ENCODE measurements at places on chromosomes 1 and 21.

DNA sequence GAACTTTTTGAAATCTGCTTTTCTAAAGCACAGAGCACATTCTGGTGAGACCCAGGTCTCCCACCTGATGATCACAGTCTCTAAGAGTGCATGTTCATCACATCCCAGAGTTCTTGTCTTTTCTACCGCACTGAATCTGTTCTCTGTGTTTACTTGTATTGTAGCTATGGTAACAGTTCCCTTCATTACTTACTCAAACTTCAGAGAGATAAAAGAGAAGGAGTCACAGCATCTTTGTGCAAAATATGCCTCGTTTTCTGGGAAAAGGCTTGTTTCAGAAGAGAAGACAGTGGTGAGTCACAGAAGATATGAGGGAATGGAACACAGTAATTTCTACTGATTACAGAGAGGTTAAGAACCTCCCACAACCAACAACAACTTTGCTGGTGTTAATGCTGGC, 580.6 kb downstream of the PLA2G4A start:
- DNase-seq: no peak

DNA sequence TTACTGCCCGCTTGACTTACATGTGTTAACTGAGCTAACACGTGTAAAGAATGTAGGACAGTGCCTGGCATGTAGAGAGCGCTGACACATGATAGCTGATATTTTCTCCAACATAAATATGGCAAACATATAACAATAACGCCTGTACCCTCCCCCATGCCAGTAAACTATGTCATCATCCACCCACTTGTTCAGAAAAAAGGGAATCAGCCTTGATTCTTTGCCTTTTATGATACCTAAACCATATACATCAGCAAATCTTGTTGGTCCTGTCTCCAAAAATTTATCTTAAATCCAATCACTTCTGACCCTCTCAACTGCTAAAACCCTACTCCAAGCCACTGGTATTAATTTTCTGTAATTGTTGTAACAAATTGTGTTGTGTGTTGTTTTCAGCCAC, 1.1 kb upstream of the ZNF692 start:
- DNase-seq: no peak

DNA sequence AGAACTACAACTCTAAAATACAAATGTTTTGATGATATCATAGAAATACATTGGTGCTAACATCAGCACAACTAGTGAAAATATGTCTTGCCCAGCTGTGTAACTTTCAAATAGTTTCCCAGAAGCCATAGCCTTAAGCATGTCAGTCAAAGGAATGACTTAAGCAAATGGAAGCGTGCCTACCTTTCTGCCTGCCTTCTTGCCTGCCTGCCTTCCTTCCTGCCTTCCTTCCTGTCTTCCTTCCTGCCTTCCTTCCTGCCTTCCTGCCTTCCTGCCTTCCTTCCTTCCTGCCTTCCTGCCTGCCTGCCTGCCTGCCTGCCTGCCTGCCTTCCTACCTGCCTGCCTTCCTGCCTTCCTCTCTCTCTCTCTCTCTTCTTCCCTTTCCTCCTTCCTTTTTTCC, 104.0 kb downstream of the PBX1 start:
- no peak for DNase-seq

DNA sequence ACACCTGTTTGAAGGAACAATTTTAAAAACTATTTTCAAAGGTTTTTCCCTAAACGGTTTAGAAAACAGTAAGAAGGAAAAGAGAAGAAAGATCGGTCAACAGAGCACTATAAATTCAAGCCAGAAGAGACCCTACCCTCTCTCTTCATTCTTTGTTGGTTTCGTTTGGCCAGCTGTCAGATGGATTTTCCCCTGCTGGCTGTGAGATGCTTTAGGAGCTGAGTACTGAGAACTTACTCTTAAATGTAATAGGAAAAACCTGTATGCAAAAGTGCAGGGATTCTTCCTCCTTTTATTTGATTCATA, 1.3 kb upstream of the TXNIP start:
- no peak for DNase-seq

Measured in stimulated activated CD4-positive, alpha-beta T cell treated with anti-CD3 and anti-CD28 coated beads, Interleukin-1b, Interleukin-23, amount 100 ng/mL, for 24 hours (primary cell).